ENCODE measurements at places on chromosomes 16 and 17.

DNA sequence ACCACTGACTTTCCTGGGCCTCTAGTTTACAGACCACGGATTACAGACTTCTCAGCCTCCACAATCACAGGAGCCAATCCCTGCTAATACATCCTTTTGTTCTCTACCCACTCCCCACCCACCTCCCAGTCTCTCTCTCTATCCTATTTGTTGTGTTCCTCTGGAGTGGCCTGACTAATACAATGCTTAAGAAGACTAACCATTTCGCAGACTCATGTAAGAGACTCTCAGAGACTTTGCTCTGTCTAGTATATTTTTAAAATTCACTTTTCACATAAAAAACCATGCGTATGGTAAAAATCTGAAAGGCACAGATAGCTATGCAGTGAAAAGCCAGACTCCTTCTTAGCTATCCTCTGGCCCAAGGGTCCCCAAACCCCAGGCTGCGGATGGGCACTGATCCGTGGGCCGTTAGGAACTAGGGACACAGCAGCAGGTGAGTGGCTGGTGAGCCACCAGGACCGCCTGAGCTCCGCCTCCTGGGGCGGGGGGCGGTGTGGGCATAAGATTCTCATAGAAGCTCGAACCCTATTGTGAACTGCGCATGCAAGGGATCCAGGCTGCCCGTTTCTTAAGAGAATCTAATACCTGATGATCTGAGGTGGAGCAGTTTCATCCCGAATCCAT is 7.6 kb downstream of the PIK3R6 start:
- DNase-seq = no peak

DNA sequence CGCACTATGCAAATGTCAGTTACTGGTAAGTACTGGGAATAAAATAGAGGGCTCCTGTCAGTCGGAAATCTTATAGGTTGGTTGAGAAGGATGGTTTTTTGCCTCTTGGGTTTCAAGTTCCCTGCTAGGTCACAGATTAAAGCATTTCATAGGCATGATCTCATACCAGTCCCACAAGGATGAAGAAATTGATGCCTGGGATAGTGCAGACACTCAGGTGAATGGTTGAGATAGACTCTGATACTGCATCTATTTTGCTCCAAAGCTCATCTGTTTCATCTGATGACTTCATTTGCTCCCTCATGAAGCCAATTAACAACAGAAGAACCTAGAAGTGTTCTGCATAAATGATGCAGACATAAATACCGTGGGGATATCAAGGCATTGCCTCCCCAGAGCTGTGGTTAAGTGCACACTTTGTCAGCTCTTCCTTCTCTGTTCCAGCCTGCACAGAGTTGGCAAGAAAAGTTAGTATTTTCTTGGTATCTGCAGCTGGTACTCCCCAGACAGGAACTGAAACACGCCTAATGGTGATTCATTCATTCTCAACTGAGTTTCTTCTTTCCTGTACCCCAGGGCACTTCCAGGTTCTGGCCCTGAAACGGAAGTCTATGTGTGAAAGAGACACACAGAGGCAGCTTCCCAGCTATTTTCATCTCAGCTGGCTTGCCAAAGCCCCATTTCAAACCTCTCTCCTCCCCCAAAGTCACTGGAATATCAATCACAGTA is 418.3 kb upstream of the SALL1 start:
- DNase-seq = peak; percentile 92

DNA sequence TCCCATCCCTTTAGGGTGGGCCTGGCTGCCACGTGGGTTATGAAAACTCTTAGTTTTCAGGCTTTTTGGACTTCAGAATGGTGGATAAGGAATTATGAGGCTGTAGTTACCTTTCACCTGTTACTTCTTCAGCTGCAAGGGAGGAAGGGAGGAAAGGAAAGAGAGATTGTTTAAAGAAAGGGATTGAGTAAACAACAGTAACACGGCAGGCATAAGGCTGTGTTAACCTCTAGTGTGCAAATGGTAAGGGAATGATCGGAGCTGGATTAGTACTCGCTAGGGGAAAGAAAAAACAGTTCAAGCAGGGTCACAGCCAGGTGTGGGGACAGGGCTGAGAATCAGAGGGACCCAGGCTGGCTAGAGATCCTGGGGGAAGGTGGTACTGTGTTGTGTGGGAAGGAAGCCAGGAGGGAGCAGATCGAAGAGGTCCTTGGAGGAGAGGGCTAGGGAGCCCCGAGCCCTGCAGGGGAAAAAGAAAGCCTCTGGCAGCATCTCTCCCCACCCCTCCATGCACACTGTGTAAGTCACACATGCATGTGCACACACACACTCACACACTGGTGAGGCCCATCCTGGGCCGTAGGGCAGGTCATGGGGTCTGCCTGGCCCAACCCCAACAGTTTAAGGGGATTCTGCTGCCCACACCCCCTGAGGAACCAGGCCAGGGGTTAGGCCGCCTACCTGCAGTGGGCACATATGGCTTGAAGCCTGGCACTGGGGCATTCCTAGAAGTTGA is 49.7 kb downstream of the SNX20 start:
- DNase-seq = no peak

GRCh38 chr17:43142153-43142552 is 17.0 kb upstream of the BRCA1 start:
- no peak for DNase-seq

- peak; percentile 84 for DNase-seq
Measured at GRCh38 chr16:11016993-11017392, 72.6 kb downstream of the CLEC16A start.

- peak; percentile 56 for DNase-seq
Measured at GRCh38 chr17:71516149-71516548, 604.7 kb upstream of the SOX9 start.
